ENCODE measurements at places on chromosomes 12 and 14.

DNA sequence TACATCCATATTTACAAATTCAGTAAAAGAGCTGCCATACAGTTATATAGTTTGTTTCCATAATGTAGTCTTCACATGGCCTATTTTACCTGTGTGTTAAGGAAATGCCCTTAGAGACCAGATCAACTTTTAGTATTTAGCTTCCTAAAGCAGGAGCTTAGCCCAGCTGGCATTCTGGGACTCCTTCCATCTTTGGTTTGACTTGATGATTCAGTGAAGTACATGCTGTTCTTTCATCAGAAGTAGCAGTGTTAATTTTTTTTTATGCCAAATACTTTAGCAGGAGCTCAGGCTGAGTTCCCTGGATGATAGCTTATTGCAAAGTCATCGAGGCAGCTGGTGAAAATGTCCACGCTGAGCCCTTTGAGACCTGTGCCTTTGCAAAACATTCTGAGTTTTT lies 101.0 kb downstream of the FOXG1 start:
- no peak for DNase-seq

DNA sequence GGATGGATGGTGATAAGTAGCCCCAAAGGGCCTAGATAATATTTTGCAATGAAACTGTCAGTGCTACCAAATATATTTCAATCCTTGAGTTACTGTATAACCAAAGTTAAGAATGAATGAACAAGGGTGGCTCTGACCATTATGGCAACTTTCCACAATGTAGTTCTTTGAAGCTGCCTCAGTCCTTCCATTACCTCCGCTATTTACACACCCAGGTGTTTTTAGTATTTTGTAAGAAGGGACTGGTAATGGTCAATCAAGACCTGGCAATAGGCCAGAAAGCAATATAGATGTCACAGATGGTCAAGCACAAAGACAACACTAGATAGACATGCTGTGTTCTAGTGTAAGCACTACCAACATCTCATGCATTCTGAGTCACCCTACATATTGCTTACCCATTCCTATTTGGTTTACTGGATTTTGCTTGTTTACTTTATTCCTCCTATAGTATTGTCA lies 16.3 kb downstream of the DUSP16 start:
- DNase-seq = no peak

DNA sequence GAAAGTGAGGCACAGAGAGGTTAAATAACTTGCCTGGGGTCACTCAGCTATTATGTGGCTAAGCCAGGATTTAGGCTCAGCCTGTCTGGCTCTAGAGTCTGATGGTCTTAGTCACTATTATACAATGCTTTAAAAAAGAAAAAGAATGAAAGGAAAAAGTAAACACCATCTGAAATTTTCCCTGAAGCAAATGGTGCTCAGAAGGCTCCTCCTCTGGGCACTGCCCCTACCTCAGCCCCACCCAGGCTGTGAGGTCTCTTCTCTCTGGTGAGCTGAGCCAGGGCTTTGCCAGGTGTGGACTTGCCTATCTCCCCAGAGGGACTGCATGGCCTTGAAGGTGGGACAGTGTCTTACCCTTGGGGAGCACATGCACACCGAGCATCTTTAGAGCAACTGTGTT lies 117.5 kb upstream of the DYRK2 start:
- no peak for DNase-seq

GRCh38 chr14:68681256-68682011 lies 111.4 kb downstream of the ZFP36L1 start:
- DNase-seq = no peak

DNA sequence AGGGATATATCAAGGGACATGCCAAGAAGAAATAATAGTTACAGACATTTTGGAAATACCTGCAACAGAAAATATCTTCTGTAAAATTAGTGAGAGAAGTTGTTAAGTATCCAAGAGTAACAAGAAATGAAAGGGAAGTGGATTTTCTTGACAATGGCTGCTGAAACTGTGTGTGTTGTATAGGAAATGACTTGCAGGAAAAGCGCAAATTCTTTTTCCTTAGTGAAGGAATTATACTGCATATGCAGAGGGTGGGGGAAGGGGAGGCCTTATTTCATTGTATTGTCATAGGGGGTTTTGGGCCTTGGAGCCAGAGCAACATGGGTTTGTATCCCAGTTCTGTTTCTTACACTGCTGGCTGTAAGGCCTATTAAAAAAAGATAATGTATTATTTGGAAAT lies 84.4 kb upstream of the DDHD1 start:
- DNase-seq = no peak

DNA sequence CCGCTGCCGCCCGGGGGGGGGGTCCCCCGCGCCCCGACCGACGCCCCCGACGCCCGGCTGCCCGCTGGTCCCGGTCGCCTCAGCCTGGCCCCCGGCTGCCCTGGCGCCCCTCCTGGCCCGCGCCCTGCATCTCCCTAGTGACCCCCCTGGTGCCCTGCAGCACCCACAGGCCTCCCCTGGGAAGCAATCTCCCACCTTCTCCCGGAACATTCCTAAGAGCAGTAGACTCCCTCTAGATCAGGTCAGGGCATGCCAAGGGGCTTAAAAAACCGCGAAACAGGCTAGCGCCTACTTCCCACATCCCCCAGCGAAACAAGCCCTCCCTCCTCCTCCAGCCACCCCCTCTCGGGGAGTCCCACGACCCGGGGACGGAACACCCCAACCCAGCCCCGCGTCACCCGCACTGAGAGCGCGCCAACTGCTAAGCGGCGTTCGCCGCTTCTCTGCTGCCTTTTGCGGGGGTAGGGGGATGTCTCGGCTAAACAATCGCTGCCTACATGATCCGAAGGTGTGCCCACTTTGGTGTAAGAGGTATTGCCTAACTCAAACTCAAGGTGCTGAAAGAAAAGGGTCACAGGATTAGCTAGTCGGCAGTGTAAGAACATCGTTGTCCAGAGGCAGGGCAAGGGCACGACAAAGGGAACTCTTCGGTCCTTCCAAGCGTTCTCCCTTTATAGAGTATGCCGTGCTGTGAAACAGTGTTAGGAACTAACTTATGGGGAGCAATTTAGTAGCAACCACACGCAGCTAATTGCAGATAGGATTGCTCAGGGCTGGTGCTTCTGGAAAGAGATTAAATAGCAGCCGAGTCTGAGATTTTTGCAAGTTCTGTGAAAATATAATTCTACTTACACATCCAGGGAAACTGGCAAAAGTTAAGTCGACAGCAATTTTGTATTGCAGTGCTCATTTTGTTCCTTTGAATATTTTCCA lies 619 bp upstream of the NTN4 start:
- no peak for DNase-seq

- peak; percentile 69 for DNase-seq
Measured at GRCh38 chr14:24080888-24081738, 9.8 kb downstream of the CPNE6 start.

DNA sequence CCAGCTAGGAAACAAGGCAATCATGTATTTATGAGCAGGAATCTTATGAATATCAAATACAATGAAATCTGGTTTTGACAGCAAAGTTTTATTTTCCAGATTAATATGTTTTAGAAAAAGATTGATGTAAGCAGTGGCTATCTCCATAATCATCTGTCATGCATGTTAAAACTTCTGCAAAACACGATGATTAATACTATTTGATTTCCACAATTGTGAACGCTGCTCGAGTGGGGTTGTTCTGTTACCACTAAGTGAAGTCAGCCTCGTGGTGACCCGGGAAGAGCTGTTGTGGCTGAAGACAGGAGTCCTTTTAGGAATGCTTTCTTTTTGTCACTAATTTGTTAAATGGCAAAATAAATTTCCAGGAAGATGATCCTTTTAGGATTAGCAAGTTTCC lies 9.4 kb downstream of the CFAP251 start:
- no peak for DNase-seq

DNA sequence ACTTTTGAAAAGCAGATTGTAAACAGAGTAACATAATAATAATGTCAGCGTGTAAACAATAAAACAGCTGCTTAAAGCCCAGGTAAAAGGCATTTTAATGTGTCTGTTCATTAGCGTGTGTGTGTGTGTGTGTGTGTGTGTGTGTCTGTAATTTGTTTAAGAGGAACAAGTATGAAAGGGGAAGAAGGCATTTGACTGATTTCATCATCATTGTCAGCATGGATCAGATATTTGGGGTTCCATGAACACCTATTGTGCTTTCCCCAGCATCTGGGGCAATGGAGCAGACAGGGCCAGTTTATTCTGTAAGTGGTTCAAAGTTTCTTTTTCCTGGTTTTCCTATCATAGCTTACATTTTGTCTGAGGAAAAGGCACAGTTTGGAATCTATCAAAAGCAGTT lies 28.9 kb downstream of the SLC25A21 start:
- DNase-seq = no peak

DNA sequence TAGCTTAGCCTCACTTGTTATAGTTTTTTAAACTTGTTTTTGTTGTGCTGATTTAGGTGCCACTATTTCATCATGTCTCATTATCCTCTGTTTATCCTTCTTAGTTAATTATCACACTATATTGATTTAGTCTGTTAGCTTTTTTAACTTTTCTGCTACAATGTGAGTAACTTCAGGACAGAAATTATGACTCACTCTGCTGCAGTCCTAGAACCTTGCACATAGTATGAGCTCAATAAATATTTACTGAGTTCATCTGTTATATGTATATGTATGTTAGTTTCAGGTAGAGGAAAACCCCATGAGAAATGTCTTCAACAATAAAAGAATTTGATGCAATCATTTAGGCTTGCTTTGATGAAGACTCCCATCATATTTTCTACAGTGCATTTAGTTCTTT lies 224.3 kb upstream of the NAV3 start:
- no peak for DNase-seq

GRCh38 chr14:20314026-20314425 lies 8.3 kb upstream of the TTC5 start:
- DNase-seq = no peak

GRCh38 chr14:95944462-95944861 lies 67.8 kb downstream of the TUNAR start:
- DNase-seq = no peak

- DNase-seq = no peak
Measured at GRCh38 chr14:34851395-34851794, 23.8 kb downstream of the BAZ1A start.

- DNase-seq = no peak
Measured at GRCh38 chr12:119406308-119406707, 71.8 kb downstream of the CCDC60 start.

DNA sequence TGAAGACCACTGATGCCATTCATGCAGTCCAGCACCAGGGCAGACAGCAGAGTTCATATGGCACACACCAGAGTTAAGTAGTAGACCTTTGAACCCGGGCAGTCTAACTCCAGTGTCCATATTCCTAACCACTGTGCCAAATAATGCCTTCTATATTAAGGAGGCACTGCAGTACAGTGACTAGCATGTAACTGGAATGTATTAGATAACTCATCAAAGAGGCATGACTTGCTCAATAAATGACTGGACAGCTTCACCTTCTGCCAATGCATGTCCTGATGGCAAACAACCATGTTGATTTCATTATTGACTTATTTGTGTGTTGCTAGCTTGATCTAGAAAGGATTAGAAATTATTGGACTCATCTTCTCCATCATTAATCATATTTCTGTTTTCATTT lies 40.2 kb downstream of the DACT1 start:
- no peak for DNase-seq

DNA sequence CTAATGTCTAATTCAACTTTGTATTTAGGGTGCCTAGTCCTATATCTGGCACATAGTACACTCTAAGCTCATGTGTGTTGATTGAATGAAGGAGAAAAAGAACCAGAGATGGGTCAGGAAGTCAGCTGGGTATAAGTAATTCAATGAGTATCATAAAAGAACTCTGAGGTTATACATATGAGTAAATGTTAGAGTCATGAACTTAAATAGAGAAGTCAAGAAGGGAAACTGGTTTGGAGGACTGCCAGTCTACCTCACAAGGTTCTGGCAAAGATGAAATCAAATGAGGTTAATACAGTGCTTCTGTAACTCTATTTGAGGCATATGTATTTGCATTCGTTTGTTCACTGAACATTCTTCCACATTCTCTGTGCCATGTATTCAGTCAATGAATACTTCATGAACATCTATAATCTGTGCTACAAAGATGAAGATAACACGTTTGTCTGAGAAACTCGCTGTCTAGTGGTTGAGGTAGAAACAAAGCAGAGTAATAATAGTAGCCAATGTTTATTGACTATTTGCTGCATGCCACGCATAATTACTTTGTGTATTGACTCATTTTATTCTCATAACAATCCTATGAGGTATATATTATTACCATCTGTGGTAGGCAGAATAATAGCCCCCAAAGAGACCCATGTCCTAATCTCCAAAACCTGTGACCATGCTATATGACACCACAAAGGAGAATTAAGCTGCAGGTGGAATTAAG lies 88.9 kb downstream of the PTGER2 start:
- no peak for DNase-seq

DNA sequence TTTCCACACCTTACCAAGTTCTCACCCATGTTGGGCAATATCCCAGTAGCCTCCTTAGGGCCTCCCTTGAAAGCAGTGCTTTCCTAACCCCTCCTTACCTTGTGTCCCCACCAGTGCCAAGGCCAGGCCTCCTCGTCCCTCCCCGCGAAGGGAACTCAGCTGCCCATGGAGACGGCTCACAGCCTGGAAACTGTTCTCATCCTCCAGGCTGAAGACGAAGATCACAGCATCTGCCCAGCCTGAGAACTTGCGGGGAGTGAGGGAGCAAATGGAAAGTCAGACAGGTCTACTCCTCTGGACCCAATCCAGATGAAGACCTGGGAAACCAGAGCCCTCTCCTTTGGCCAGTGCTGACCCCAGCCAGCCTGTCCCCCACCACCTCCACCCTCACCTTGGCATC lies 4.6 kb downstream of the AGAP2 start:
- no peak for DNase-seq

DNA sequence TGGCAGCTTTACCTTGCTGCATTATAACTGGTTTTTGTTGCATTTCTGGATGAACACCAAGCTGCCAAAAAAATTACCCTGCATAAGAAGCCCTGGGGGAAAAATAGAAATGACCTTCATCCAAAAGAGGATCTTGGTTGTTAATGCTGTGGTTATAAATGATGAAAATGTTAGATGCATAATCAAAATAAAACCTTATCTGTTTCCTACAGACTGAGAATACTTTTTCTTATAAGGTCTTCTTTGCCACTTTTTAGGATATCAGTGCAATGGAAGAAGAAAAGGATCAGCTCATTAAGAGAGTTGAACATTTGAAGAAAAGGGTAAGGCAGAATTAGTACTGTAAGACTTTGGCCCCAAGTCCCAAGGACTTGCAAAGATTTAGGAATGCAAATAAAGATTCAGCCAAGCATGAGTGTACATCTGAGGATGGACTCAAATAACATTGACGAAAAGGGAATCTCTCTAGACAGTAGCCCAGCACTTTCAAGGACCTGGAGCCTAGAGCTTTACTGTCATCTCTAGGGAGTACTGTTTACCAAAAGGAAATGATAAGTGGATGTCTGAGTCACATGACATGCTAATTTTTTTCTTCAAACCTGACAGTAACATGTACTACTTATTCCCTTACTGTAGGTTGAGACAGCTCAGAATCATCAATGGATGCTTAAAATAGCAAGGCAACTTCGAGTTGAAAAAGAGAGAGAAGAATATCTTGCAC lies 10.7 kb downstream of the IFT81 start:
- DNase-seq = no peak

DNA sequence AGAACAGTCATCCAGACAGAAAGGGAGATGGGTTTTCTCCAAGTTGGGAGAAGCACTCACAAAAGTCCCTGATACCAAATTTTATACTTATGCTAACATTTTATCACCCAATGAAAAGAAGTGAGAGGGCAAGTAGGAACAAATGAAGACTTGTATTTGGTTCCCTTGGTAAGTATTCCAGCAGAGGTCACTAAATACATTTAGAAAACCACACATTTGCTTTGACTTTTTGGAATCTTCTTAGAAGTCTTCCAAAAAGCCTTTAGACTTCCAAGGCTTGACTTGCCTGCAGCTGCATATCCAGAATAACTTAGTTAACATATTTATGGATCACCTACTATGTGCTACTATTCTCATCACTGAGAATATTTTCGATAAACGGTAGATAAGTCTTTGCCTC lies 3.1 kb upstream of the GYS2 start:
- peak; percentile 52 for DNase-seq
